ENCODE measurements at places on chromosomes 5 and 9.

DNA sequence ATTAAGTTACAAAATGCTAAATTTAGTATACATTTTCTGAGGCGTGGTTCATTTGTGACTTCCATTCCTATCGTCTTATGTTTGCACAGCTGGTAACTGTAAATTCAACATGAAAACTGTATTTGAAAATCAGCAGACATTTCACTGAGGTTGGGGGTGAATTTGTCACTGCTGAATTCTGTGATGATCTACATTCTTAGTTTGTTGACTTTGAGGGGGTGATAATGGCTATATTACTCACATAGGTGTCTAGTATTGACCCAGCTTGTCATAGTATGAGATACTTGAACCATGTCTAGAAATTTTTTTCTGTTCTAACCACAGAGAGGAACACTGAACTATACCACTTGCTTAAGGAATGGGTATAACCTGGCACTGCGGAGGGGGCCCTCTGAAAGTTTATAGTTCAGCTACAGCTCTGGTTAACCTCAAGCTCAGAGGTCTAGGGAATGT lies 313.3 kb downstream of the PIK3R1 start:
- no peak for DNase-seq

GRCh38 chr9:37442556-37442955 lies 20.1 kb downstream of the GRHPR start:
- no peak for DNase-seq

GRCh38 chr9:126532019-126532462 lies 81.7 kb upstream of the LMX1B start:
- DNase-seq, result peak; percentile 74

- DNase-seq, result no peak
These were observed 19.1 kb downstream of the PHF2 start for GRCh38 chr9:93595461-93595860.

- DNase-seq, result no peak
These were observed 165.8 kb downstream of the MELK start for GRCh38 chr9:36738318-36738976.

All from glutamatergic neuron (in vitro differentiated cells).